Fibroblast of villous mesenchyme (primary cell): ENCODE measurements at places on chromosomes 16 and 17. TPM values are rescaled to one million over a fixed set of nuclear protein-coding genes. Genes with fewer than 3 reads are reported as not detected.

Gene KRT12
- total RNA-seq: not detected in 2 replicates

- peak; percentile 66 for DNase-seq
These were observed 1.7 kb downstream of the USP32 start for GRCh38 chr17:60390186-60390585.

Gene SEPTIN1
- total RNA-seq: 0.43 TPM in 1 of 2 replicates, not detected in the other

DNA sequence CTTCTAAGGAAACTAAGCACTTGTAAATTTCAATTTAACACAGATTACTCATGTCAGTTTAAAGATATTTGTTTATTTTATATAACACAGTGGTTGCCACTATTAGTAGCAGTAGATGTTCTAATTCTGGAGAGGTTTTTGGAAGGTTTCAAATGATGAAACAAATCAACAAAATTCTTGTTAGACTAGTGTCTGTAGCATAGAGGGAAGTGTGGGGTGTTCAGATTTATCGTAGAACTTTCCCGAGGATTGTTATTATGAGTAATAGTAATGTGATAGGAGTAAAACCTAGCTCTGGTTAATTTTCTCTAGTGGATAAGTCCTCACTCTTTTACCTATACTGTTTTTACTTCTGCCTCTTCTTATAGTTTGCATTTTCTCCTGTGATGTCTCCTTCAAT is 6.3 kb downstream of the GAN start:
- no peak for DNase-seq

DNA sequence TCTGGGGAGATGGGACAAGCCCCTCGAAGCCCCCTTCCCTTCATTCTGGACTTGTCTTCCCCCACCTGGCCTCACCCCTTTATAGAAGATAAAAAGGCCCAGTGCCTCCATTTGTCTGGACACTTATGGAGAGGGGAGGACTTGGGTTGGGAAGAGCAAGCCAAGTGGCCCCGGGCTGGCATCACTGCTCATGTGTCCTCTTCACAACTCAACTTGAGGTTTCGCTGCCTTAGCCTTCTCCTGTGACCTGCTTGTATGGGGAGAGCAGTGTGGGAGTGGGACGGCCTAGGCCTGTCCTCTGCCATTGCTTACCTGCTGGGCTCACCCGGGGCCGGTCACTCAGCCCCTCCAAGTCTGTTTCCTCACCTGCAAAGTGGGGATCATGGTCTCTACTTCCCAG is 1.4 kb downstream of the PAQR4 start:
- no peak for DNase-seq

Gene IL17C
- total RNA-seq: not detected in 2 replicates

GRCh38 chr17:1473841-1474240 is 17.8 kb upstream of the CRK start:
- no peak for DNase-seq

Gene NXPH3
- 0.43 and 0.97 TPM in 2 replicates for total RNA-seq

DNA sequence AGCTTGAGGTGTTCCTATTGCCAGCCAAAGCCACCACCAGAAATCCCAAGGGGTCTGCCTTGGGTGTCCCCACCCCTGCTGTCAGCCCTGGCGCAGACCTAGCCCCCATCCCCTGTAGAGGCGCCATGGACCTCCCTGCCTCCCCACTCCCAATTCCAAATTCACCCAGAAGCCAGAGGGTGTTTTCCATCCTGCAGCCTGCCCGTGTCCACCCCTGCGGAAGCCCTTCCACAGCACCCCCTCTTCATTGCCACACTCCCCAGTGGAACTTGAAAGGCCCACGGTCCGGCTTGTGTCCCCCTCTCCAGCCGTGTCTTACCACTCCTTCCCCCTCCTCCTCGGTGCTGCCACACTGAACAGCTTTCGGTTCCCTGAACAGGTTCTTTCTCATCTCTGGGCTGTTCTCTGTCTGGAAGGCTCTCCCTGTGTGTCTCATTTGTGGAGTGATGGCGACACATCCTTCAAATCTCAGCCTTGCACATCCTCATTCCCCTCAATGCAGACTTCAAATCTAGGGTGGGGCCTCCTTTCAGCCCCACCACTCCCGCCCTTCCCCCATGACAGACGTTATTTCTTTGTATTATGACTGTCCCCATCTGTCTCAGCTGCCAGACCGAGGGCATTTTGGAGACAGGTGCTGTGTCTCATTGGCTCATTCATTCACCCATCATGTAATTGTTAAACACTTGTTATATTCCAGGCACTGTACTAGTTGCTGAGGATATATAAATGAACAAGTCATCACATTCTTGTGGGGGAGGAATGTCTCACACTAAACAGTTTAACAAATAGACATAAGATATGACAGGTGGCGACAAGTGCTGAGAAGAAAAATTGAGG is 36.3 kb downstream of the ADGRG5 start:
- no peak for DNase-seq

DNA sequence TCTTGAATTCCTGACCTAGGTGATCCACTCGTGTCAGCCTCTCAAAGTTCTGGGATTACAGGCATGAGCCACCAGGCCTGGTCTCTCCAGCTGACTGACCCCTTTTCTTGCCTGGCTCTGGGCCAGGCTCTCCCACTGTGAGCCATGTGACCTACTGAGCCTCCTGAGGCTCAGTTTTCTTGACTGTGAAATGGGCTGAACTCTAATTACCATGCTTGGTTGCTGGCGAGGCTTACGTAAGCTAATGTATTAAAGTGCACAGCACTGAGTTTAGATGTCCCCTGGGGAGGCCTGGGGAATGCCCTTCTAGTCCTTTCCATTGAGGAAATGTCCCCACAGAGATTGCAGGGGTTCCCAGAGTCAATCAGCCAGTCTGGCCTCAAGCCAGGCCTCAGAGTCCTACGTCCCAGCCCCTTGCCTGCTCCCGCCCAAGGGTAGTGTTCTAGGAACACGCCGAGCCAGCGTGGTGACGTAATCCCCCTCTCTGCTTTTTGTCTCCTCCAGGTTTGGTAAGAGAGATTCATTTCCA is 45.8 kb upstream of the LGALS9 start:
- DNase-seq: no peak

DNA sequence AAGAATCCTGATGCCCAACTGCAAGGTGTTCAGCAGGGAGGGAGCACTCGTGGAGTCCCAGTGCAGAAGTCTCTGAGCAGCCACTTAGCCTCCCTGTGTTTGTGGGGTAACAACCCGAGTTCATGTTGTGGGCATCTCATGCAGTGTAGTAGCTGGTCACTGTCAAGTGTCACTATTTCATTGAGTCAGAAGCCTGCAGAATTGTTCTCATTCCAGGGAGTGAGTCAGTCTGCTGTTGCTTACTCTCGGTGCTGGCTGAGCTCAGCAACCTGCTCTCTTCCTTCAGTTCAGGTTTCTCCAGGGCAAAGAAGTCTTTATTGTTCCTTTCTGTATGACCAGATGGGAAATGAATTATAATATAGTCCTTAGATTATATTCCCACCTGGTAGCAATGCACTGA is 24.1 kb downstream of the HMOX2 start:
- DNase-seq: peak; percentile 89

Gene NDRG4
- total RNA-seq: 8.6 and 15.1 TPM in 2 replicates

DNA sequence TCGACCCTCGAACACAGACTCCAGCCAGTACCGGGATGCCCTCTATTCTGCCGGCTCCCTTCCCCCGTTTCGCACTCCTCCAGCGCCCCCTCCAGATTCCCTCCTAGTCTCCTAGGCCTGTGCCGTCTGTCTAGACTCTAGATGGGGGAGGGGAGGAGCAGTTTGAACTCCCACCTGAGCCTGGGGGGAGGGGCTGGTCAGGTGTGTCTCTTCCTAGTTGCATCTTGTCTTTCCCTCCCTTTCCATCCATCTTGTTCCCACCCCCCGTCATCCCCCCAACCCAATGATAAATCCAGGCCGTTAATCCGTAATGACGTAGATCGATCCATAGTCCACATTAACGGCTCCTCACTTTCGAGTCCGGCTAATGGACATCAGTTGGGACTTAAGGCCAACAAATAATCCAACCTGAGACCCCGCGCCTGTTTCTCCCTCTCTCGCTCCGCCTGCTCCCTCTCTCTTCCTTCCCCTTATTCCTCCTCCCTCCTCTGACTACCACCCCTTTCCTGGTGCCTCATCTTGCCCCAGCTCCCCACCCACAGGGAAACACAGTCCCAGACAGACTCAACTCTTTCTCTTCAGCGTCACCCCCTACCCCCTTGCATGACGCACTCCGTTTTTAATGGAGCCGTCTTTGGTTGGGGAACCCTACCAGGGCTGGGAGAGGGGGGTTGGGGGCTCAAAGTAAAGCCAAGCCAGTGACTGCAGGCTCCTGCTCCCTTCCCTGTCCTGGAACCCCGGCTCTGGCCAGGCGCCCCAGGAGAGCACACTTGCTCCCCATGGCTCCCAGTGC is 3.4 kb upstream of the HOXB5 start:
- no peak for DNase-seq

DNA sequence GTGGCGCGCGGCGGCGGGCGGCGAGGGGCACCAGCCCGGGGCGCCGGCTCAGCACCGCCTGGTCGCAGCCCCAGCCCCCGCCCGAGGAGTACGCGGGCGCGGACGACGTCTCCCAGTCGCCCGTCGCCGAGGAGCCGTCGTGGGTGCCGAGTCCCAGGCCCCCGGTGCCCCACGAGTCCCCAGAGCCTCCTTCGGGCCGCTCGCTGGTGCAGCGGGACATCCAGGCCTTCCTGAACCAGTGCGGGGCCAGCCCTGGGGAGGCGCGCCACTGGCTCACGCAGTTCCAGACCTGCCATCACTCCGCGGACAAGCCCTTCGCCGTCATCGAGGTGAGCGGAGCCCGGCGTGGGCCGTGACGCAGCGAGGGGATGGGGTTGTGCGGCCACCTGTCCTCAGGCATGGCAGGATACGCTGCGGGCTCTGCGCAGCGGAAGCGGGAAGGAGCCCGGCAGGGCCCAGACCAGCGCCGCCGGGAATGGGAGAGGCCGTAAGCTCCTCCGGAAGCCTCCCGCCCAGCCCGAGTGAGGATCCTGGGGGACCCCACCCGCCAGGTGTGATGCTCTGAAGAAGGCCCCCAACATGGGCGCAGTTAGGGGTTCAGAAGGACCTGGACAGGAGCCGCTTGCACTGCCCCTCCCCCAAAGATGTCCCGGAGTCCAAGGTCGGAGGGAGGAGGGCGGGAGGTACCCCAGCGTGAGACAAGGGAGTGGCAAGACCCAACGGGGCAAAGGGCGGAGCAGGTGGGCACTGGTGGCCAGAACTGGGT is 522 bp downstream of the NAGS start:
- DNase-seq: no peak

DNA sequence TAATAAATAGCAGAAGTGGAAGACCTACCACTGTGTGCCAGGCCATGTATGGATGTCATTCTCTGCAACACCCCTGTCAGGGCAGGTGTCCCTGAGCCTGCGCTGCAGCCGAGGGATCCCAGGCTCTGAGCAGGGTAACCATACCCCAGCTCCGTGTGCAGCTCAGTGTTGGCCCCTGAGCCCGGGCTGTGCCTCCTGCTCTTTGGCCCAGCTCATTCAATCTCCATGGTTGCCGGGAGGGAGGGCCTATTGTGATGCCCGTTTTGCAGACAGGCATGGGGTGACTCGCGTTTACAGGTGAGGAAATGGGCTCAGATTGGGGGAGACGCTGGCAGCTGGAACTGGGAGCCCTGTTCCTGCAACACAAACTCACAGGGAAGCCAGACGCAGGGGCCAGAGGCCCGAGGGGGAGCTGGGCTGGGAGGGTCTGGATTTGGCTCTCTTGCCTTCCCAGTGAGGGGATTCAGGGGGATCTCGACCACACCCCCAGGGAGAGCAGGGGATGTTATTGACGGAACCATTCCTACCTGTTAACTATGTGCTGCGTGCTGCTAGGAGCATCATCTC is 190.5 kb downstream of the IRF8 start:
- DNase-seq: no peak

DNA sequence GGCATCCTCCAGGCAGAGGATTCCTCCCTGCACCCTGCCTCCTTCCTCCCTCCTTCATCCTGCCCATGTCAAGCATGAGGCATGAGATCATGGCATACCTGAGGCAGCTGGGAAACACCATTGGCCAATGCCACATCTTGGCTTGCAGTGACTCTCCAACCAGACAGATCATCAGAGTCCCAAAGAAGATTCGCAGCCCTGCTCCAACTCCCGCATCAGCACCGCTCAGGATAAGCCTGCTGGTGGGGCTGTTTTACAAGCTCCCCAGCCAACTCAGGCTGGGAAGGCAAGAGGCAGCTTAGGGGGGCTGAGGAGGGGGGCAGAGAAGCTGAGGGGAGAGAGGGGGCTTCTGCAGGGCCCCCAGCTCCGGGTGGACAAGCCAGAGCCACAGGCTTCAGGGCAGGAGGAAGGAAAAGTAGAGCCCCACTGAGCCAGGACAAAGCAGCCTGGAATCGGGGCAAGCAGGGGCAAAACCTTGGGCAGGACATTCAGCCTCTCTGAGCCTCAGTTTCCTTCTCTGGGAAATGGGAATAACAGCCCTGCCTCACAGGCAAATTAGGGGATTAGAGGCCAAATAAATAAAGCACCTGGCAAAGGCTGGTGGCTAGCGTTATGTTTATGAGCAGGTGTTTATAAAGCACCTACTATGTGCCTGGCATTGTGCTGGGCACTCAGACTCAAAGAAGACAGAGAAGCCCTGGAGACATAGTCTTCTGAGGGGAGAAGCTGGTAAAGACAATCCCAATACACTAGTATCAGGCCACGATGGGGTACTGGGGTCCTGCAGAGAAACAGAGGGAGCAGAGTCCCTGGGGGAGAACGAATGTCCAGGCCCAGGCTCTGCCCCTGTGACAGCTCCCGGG is 88.1 kb downstream of the GOSR1 start:
- no peak for DNase-seq
